ENCODE measurements at places on chromosomes 5 and 9.

- DNase-seq = no peak
Observed at GRCh38 chr5:128174951-128175350, 91.4 kb downstream of the SLC12A2 start.

GRCh38 chr5:141771031-141771430, 89.0 kb upstream of the ARAP3 start:
- no peak for DNase-seq

DNA sequence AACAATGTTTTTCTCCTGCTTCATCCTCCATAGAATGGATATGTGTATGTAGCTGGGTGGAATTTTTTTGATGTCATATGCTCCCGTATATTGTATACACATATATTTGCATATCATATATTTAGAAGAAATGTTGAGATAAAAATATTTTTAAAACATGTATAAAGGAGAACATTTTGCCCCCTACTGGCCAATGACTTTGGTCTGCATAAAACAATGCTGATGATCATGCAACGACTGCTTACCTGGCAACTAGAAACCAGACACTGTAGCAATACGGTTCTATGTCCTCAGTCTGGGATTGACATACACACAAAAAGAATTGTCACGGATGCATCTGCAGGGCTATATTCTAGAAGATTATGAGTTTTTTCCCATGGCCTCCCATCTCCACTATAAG, 503.6 kb downstream of the ELAVL2 start:
- no peak for DNase-seq

DNA sequence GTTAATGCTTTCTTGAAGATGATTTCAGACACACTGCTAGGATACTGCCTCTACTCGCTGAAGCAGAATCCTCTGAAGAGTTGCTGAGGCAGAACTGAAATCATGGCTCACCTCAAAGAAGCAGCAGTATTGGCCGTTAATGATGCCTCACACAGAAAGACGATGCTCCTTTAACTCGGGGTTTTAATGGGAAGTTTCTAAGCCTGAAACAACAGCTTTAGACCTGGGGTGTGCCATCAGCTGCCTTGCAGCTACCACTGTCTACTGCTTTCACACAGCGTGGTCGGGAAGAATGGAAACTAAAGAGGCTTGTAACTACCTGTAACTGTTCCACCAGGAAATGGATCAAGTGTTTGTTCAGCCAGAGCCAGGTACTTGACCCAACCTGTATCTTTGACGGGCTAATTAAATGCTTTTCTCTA, at the start of gene CTXN3:
Gene CTXN3, plus strand, starts transcription at position 65 of the 422 bp plus-strand sequence. CDS start 8,440 bp downstream, outside the sequence.
- DNase-seq = no peak

- no peak for DNase-seq
Observed at GRCh38 chr9:100084128-100084453, 14.7 kb downstream of the ERP44 start.
